ENCODE measurements at places on chromosomes 3 and 15. TPM values are rescaled to one million over a fixed set of nuclear protein-coding genes. Genes with fewer than 3 reads are reported as not detected.

Gene ASB14
- not detected for total RNA-seq

Gene OR5H6
- not detected for total RNA-seq

Gene LMCD1
- total RNA-seq: 70.3 TPM

Gene NMNAT3
- total RNA-seq: 1.2 TPM

Data from A549 treated with AZD2906 at 1 μM for 4 hours (cell line).